ENCODE measurements at places on chromosomes 5 and 9.

GRCh38 chr9:86602715-86603114, 248.5 kb upstream of the TUT7 start:
- DNase-seq = no peak

- peak; percentile 36 for DNase-seq
Measured at GRCh38 chr5:138068742-138069600, 14.9 kb upstream of the WNT8A start.

DNA sequence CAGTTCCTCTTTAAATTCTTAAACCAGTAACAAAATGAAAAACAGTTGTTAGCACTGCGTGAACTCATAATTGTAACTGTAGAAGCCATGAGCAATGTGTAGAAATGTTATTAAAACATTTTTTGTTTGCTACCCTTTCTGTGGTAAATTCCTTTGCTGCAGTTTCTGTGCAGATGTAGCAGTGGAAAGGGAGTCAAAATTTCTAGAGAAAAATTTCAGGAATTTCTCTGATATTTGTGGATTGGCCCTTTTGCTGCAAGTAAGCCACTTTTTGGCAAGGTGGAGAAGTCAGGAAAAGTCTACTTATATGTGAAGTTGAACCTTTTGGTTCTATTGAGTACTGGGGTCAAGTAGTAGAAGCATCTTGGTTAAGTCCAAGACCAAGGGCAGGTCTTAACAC, 10.1 kb downstream of the FBXL7 start:
- no peak for DNase-seq

GRCh38 chr9:4371108-4371507, 71.2 kb upstream of the GLIS3 start:
- DNase-seq = no peak

- no peak for DNase-seq
Measured at GRCh38 chr9:91949946-91950664, at the start of gene ROR2. TSS of gene ROR2 (minus strand) at chr9:91950228.

DNA sequence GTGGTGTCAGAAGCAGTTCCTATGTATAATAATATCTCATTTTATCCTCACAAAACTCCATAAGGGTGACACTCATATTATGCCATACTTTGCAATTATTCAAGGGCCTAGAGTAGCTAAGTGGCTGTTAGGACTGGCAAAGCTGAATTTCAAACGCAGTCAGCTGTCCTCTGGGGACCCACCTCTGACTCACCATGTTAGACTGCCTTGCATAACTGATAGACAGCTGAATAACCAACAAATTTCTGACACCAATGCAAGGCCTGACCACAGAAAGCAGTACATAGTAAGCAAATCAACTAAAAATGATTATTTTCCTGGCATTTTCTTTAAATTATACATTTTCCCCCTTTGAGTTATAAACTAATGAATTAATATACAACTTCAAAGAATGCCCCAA, 251.6 kb upstream of the PTGER4 start:
- DNase-seq = no peak

DNA sequence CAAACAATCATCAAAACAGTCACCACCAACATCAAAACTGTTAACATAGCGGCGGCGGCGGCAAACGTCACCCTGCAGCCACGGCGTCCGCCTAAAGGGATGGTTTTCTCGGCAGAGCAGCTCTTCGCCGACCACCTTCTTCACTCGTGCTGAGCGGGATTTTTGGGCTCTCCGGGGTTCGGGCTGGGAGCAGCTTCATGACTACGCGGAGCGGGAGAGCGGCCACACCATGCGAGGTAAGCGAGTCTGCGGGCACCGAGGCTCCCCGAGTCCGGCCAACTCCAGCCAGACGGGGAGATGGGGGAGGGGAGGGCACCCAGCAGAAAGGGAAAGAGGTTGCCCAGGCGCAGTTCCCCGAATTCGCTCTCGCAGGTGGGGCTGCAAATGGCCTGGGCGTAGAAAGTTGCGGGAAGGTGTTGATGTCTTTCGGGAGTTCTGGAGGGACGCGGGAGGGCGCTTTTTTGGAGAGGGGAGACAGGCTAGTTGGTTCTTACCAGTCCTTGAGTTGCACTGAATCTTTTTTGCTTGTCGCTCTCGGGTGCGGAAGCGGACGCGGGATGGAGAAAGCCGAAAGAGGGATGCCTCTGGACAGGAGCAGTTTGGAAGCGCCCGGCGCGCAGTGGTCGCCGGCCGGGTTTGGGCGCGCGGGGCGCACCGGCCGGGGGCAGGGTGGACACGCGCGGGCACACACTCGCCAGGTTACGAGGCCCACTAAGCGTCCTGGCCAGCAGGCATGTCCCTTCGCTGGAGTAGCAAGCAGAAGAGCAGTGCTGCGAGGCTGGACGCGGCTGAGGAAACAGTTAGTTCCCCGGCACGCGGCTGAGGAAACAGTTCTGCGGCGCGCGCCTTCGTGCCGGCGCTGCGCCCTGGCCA, 849 bp downstream of the RORB start:
- no peak for DNase-seq

DNA sequence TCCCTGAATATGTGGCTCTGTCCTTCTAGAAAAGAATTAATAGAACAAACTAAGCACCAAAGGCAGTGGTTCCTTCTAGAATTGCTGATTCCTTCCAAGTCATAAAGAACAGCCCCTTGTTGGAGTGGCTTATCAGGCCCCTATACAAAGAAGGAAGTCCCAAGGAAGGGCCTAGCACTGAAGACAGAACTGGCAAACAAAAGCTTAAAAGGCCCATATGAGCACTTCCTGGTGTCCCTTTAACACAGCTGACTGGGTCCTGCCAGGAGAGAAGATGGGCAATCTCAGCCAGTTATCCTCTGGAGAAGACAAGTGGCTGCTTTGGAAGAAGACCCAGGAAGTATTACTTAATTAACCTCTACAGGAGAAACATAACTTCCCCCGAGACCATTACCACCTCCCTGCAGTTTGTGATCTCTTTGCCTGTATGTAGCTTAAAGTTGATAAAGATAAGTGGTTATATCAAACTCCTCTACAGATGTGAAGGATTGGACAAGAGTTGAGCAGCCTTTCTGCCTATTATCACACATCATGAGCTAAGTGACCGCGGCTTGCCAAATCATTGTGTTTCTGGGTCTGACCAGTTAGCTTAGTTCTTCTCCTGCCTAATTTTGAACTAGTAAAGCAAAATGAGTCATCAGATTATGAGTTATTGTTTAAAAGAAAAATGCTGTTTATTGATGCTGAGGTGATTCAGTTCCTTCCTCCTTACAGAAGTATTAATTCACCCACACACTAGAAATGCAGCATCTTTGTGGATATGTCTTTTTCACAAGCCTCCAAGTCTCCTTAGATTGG, 13.3 kb upstream of the STING1 start:
- no peak for DNase-seq

DNA sequence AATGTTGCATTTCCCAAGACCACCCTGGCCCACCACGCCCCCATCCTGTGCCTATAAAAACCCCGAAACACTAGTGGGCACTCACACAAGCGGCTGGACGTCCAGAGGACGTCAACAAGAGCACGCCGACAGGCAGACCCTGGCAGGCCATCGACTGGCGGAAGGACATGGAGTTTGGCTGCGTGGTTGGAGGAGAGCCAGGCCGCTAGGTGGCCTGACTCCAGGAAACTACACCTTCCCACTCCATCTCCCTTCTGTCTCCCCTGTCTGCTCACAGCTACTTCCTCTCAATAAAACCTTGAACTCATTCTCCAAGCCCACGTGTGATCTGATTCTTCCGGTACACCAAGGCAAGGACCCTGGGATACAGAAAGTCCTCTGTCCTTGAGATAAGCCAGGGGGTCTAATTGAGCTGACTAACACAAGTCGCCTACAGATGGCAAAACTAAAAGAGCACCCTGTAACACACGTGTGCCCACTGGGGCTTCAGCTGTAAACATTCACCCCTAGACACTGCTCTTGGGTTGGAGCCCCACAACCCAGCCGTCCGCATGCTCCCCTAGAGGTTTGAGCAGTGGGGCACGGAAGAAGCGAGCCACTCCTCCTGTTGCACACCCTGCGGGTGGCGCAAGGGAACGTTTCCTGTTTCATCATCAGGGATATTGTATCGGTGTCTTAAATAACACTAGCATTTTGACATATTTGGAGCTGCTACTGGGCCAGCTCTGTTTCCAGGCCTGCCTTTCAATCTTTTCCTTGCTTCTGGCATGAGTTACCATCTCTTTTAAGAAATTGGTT, 54.5 kb upstream of the TAF11L2 start:
- no peak for DNase-seq

DNA sequence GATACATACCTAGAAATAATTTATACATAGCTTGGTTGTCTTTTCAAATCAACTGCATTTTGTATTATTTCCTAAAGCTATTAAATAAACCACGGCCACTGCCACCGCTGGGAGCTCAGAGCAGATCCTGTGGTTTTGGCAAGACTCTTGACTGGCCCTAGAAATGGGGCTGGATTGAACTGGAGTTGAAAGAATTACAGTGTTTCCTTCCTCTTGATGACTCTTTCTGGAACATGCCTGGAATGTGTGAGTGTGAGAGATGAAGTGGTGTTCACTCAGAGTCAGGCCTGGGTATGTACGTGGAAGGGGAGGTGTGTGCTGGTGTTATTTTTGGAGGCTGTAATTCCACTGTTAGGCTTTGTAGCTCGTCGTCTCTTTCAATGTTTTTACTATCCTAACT, 45.9 kb downstream of the TEK start:
- no peak for DNase-seq

DNA sequence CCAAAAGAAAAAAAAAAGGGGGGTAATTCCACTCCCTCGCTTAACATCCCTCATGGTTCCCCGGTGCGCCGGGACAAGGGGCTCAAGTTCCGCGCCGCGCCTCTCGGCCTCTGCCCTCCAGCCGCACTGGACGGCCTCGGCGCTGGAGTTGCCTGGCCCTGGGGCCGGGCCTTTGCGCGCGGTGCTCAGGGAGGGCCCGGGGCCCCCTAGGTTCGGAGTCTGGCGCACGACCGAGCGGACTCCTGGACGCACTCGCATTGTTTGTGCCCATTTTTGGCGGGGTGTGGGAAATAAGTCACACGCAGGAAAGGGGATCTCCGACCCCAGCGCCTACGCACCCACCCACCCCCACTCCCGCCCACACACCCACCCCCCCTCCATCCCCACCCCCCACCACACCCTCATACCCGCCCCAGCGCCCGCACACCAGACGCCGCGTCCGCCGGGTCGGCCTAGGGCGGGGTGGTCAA, 381 bp downstream of the MED22 start:
- no peak for DNase-seq

DNA sequence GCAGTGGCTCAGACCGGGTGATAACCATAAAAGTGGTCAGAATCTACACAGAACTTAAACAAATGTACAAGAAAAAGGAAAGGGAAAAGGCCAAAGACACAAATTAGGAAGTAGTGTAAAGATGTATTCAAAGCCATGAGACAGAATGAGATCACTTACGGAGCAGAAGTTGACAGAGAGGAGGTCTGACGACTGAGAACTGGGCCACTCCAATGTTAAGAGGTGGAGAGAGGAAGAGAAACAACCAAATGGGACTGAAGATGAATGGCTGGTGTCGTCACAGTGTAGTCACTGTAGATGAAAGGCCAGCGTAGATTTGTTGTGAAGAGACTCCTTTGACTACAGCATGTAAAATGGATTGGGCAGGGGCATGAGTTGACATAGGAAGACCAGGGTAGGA, 114.4 kb downstream of the DROSHA start:
- no peak for DNase-seq
